ENCODE measurements at places on chromosomes 12 and 14.

DNA sequence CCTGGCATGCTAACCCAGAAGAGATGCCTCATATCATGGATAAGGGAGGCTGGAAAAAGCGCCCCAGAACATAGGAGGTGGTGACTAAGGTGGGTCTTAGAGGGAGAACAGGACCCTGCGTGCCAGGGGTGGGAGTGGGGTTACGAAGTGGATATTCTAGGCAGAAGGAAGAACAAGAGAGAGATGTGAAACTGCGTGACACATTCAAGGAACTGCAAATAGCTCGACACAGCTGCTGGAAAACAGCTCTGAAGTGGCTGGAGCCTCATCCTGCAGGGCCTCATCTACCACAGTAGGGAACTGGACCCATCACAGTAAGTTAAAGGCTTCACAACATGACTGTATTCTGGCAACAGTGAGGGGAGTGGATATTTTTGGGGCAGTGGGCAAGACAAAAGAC lies 61.1 kb downstream of the RNF34 start:
- DNase-seq = no peak

GRCh38 chr12:46359667-46360280 lies 12.8 kb downstream of the SLC38A2 start:
- DNase-seq = no peak

DNA sequence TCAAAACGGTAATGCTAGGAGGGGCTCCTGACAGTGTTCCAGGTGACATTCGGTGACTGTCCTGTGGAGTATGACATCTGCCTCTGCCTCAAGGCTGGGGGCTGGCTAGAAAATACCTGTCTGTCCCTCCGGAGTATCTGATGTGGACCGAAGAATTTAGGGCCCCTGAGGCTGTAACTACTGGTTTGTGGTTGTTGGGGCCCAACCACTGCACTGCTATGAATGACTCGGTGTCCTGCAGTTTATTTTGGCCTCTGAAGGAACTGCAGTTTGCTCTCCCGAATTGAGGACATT lies 198.9 kb upstream of the CAND1 start:
- DNase-seq = no peak

DNA sequence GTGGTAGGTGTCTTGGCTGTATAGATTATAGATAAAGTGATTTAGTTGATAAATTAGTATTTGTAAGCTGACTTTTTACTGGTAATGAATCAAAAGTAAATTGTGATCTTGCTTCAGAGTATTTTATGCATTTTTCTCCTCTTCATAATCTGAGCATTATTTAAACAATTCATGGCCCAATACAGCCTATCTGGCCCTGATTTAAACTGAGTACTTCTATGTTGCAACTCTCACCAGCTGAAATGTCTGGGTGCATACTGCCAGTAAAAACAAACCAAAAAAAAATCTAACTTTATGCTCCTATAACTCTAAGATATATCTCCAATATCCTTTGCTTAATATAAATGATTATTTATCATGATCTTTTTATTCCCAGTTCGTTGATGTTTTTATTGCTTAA lies 86.6 kb downstream of the MIA2 start:
- DNase-seq = no peak

GRCh38 chr14:95104911-95105310 lies 52.4 kb downstream of the DICER1 start:
- no peak for DNase-seq

- no peak for DNase-seq
Measured at GRCh38 chr12:58541300-58541690, 379.0 kb downstream of the LRIG3 start.

- DNase-seq = no peak
Measured at GRCh38 chr12:11808931-11809330, 159.5 kb downstream of the ETV6 start.

DNA sequence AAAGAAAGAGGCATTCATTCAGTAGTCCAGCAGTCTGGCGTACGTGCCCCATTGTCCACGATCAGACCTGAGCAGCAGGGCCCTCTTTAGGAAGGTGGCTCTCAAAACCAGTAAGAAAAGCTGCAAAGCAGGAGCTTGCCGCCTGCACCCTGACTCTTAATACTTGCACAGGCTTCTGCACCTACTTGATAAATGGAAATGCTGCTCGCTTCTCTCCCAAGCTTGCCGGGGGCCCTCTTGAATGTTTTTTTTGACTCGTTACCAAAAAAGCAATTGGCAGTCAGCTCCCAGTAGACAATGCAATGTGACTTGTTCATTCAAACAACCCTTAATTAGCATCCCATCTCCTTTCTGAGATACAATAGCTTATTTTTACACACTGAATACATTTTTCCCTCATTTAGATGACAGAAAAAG lies 27.2 kb upstream of the PTPRB start:
- DNase-seq = no peak

DNA sequence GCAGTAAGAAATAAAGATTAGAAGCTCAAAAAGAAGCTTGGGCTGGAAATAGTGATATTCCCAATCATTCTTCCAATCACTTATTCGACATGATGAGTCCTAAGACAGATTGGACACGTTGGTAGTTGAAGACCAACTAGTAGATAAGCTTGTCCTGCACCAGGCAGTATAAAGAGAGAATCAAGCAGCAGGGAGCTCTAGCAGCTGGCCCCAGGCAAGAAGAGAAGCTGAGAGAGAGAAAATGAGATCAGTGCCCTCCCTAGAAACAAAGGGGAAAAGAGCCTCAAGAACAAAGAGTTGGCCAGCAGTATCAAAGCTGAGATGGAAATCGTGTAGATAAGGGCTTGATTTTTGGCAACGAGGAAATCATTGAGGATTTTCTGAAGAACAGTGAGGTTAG lies 20.6 kb downstream of the RASSF8 start:
- DNase-seq = no peak

DNA sequence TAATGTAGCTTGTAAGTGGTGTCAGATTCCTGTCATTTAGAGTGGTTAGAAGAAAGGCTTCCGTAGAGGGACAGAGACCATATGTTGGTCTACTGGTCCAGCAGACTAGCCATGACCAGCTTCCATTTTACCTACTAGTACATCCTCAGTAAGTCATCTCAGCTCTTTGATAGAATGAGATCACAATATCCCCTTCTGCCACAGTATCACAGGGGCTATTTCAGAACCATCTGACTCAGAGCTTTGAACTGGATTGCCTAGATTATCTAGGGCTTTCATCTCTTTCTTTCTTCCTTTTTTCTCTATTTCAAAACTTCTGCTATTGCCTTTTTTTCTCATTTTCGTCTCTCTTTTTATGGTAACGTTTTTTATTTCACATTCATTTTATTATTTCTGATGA lies 4.7 kb downstream of the ZDHHC17 start:
- no peak for DNase-seq

DNA sequence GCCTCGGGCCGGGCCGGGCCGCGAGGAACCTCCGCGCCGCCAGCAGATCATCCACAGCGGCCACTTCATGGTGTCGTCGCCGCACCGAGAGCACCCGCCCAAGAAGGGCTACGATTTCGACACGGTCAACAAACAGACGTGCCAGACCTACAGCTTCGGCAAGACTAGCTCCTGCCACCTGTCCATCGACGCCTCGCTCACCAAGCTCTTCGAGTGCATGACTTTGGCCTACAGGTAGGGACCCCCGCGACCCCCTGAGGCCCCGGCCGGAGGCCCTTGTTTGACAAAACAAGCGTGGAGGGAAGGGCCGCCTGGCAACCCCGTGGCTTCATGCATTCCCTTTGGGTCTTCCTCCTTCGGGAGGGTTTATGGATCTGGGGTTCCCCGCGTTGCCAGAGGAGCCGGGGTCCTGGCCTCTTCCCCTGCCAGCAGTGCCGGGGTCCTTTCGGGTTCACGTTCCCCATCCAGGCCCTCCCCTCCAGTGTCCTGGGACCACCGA lies 526 bp downstream of the MLXIP start:
- DNase-seq = peak; percentile 26

DNA sequence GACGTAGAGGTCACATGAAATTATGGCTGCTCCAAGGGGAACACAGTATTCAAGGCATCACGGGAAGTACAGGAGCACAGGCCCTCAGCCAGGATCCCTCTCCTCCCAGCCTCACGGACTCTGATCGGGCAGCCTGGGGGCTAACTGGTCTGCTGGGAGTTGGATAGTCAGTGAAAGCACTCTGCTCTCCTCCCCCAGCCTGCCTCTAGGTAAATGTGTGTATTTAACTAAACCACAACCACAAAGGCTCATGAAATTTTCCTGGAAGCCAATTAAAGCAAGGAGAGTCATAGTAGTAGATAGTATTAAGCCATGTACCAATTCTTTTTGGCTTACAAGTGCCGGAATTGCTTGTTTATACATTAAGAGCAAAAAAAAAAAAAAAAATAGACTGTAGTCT lies 254.3 kb downstream of the MSRB3 start:
- DNase-seq = no peak

- no peak for DNase-seq
Measured at GRCh38 chr14:34119107-34119858, 168.4 kb upstream of the EGLN3 start.

GRCh38 chr14:67241411-67242167 lies at the start of gene PALS1:
Gene PALS1, plus strand, starts transcription at chr14:67241435. Its CDS starts 37,736 bp downstream, at chr14:67279171.
- peak; percentile 83 for DNase-seq

Data from endothelial cell (in vitro differentiated cells).